ENCODE measurements at places on chromosomes 7 and 10.

- no peak for DNase-seq
These were observed 218.2 kb upstream of the PODXL start for GRCh38 chr7:131774419-131775220.

DNA sequence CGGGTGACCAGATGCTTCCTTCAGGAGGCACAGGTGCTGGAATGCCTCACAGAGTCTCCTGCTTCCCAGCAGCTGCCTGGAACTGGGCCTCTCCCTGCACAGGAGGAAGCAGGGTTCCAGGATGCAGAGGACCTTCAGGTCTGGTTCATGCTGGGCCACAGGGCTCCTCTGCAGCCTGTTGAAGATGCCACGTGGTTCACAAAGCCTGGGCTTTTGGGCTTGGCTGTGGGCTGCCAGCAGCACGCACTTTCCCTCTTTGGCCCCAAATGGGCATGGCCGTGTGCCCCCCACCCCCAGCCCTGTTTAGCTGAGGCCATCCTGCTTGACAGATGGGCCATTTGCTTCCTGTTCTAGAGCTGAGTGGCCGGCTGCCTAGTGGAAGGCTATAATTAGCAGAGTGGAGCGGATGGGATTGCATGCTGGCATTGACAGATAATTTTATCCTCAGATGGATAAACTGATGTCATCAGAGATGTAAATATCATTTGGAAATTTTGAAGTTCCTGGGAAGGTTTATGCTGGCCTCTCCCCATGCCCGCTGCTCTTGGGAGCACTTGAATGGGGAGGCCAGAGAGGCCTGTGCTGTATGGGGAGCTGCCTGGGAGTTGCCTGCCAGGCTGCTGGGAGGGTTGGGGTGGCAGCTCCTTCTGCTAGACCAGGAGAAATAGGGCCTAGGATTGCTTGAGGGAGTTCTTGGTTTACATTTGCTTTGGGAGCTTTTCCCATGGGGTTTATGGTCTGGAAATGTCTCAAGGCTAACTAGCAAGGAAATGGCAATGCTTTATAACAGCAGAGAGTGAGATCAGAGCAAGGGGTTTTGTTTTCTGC lies 28.2 kb downstream of the TSPAN15 start:
- DNase-seq: peak; percentile 46

GRCh38 chr7:1768832-1769231 lies 98.8 kb downstream of the ELFN1 start:
- DNase-seq: no peak

GRCh38 chr7:109549471-109550193 lies 980.0 kb downstream of the DNAJB9 start:
- DNase-seq: no peak

DNA sequence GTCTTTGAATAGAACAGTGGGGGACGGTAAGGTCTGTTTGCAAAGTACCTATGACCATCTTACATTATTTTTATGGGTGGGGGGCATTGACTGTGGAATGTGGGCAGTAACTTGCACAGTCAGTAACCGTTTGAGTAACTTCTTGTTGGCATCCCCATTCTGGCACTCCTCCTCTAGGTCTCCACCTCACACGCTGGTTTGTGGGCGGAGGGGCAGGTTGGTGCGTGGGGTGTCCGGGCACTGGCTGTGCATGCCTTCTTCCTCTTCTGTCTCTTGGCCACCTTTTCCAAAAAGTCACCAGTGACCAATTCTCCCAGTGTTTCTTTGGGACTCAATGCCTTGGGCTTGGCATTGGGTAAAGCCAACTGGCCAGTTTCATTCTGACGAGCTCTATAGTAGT lies 43.6 kb downstream of the DNAJB6 start:
- no peak for DNase-seq

- no peak for DNase-seq
These were observed 9.4 kb upstream of the KAT6B start for GRCh38 chr10:74816824-74817498.

GRCh38 chr7:47217570-47218360 lies 364.1 kb downstream of the TNS3 start:
- no peak for DNase-seq

- peak; percentile 28 for DNase-seq
These were observed 157.3 kb downstream of the TMEM178B start for GRCh38 chr7:141231018-141231792.

GRCh38 chr10:112960151-112960681 lies 10.2 kb downstream of the TCF7L2 start:
- DNase-seq: no peak

GRCh38 chr7:98251601-98252424 lies at the start of gene TECPR1:
TECPR1 (minus strand) TSS chr7:98252232; CDS start chr7:98246146, 6,086 bp downstream.
- peak; percentile 93 for DNase-seq

DNA sequence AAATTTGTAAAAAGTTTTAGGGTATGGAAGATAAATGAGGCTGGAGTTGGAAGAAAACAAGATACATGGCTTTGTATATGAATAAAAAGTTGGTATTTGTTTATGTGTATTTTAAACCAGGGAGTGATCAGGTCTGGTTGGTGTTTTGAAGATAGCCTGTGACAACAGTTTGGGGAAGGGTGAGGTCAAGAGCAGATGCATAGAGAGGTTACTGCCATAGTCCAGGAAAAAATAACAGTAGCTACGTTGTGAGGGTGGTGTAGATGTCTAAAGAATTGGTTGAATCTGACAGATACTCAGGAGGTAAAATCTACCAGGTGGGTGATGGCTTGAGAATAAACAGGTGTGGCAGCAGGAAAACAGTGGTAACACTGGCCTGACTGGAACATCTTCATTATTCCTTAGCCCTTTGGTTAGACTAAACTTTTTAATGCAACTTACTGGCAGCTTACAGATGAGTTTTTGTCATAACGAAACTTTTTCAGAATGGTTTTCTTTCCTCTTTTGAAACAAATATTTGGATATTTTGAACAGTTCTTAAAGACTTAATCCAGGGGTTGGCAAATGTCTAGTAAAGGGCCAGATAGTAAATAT lies 25.5 kb downstream of the ZNRF2 start:
- no peak for DNase-seq

DNA sequence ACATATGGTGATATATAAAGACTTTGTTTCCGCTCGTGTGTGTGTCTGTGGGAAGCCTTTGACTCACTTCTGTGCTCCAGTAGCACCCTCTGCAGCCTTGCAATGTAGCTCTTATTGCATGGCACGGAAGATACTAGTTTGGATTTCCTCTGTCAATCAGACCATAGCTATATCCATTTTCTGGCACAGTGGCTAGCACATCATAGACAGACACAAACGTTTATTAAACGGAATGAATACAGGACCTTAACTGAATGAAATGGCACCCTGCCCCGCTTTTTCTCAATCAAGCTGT lies 124.0 kb upstream of the PTPN20 start:
- peak; percentile 25 for DNase-seq

- DNase-seq: no peak
These were observed 68.7 kb downstream of the TAX1BP1 start for GRCh38 chr7:27808626-27809025.

DNA sequence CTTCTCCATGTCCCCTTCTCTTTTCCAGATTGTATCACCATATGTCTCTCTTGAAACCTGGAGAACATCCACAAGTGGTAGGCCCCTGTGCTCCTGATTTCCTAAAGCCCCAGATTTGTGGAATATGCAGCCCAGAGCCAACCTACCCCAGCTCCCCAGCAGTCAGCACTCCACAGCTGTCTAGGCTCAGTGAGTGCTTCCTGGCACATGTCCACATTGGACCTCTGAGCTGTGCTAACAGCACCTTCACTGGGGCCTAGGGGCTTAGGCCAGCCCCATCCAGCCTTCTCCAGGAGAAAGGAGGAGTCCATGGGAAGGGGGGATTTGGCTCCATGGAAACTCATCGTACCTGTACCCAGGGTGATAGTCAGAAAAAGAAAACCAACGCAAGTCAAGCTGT lies 192.7 kb downstream of the FGFR2 start:
- DNase-seq: no peak

DNA sequence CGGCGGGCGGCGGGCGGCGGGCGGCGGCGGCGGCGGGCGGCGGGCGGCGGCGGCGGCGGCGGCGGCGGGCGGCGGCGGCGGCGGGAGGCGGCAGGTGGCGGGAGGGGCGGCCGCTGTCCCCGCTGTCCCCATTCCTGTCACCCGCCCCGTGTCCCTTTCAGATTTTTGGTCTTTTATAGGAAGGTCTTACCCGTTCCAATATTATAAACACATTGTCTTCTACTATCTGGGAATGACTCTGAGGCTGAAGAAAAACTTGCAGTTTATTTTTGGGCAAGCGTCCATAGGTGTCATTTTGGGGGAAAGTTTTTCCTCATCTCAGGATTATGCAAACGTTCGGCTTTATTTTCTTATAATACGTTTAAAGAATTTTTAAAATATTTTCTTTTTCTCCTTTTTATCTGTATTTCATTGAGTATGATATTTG lies 578 bp downstream of the ZNF713 start:
- DNase-seq: no peak

DNA sequence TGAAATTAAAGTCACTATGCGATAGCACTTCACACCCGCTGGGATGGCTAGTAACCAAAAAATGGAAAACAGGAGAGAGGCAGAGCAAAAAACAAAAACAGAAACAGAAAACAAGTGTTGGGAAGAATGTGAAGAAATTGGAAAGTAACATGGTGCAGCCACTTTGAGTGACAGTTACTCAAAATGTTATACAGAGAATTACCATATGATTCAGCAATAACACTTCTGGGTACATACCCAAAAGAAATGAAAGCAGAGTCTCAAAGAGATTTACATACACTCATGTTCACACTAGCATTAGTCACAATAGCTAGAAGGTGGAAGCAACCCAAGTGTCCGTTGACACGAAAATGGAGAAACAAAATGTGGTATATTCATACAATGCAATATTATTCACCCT lies 88.6 kb upstream of the KCNIP2 start:
- DNase-seq: no peak

GRCh38 chr7:35714862-35715261 lies 19.9 kb upstream of the HERPUD2 start:
- DNase-seq: peak; percentile 66

DNA sequence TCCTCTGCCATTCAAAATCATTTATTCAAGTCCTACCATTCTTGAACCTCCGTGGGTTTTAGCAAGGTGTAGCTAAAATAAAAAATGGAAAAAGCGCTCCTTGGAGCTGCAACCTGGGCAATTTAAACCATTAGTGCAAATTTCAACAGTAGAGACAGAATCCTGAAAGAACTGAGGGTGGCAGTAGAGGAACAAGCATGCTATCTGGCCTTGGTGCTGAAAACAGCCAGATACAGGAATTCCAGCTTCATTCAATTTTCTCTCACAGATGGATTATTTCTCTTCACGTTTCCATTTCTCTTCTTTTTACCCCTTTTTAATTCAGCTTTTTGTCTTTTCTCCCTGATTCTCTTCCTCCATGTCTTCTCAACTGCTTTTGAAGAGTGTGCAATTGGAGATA lies 77.7 kb downstream of the OTUD1 start:
- DNase-seq: no peak

GRCh38 chr7:92849322-92849721 lies 12.9 kb upstream of the CDK6 start:
- no peak for DNase-seq

All from anterior cingulate cortex (tissue), 58 donors.